ENCODE measurements at places on chromosomes 7 and 10.
A peak's percentile ranks its signal among the peaks of the same experiment; 100 is the strongest.

DNA sequence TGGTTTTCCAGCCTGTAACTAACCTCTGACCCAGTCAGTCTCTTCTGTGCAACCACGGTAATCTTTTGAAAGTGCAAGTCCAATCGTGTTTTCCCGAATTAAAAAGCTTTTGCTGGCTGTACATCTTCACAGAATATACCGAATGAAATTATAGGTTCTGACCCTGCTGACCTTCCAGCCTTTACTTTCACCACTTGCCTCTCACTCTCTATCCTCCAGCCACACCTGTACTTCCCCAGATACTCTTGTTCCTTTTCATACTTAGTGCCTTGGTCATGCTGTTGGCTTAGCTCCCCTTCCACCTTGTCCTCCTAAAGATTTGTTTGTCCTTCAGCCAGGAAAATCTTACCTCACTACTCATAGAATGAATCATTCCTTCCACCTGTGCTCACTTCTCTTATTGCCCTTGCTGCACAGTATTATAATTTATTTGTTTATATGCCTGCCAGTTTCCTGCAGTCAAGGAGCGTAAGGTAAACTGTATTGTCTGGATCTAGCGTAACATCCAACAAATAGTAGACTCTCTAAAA is 2.3 kb upstream of the PNPLA8 start:
- H3K4me3 ChIP-seq: no peak overlapping the region
- H3K4me1 ChIP-seq: peaks cover 19% of the 10 kb centered on the region
- no peak for DNase-seq
- H3K36me3 ChIP-seq: peaks cover 14% of the 10 kb centered on the region
- H3K27ac ChIP-seq: peak overlapping the region; percentile 32

DNA sequence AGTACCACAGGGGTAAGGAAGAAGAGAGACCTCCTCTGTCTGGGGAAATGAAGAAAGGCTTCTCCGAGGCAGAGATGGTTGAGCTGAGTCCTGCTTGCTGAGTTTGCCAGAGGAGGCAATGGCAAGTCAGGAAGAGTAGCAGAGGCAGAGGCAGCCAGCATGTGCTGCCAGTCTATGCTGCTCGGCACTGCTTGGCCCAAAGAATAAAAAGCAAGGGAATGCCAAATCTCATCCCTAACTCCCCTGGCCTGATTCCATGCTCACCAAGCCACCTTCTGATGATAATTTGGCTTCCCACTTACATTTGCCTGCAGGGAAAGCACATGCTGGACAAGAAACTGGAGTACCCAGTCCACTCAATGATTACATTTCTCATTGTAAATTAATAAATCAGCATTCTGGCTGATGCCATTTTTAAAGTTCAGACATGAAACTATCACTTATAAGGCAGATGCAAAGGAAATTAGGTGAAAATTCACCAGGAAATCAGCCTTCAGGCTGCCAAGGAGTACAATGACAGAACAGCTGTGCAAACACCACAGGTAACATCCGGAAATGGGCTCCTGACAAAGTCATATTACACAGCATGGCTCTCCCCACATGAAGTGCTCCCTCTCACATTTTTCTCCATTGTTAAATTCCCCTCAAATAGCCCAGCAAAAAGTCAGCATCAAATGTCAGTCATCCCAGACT is 245.9 kb downstream of the MTERF1 start:
- H3K4me3 ChIP-seq: no peak overlapping the region
- H3K36me3 ChIP-seq: no peaks in the 10 kb centered on the region
- no peaks in the 10 kb centered on the region for H3K27me3 ChIP-seq
- no peak for DNase-seq

GRCh38 chr10:80452640-80453039 is 1.5 kb upstream of the TSPAN14 start:
- no peak overlapping the region for H3K27ac ChIP-seq
- DNase-seq: no peak
- no peak overlapping the region for H3K4me3 ChIP-seq
- no peaks in the 10 kb centered on the region for H3K27me3 ChIP-seq
- H3K4me1 ChIP-seq: peaks cover 28% of the 10 kb centered on the region
- peaks cover 22% of the 10 kb centered on the region for H3K36me3 ChIP-seq

- H3K27ac ChIP-seq: no peak overlapping the region
- H3K4me3 ChIP-seq: no peak overlapping the region
- peaks cover 6% of the 10 kb centered on the region for H3K4me1 ChIP-seq
- peaks cover 51% of the 10 kb centered on the region for H3K36me3 ChIP-seq
- no peaks in the 10 kb centered on the region for H3K27me3 ChIP-seq
These were observed 54.5 kb downstream of the P4HA1 start for GRCh38 chr10:73042130-73042529.

- H3K27me3 ChIP-seq: no peaks in the 10 kb centered on the region
- no peak for DNase-seq
- no peaks in the 10 kb centered on the region for H3K4me1 ChIP-seq
- H3K27ac ChIP-seq: no peak overlapping the region
- H3K36me3 ChIP-seq: no peaks in the 10 kb centered on the region
These were observed 34.8 kb upstream of the LAMB4 start for GRCh38 chr7:108164946-108165345.

GRCh38 chr10:122249303-122249850 is 21.7 kb upstream of the BTBD16 start:
- no peak overlapping the region for H3K4me3 ChIP-seq
- H3K36me3 ChIP-seq: no peaks in the 10 kb centered on the region
- H3K27ac ChIP-seq: no peak overlapping the region
- no peak for DNase-seq
- peaks cover 45% of the 10 kb centered on the region for H3K27me3 ChIP-seq
- H3K4me1 ChIP-seq: no peaks in the 10 kb centered on the region

- DNase-seq: no peak
- no peaks in the 10 kb centered on the region for H3K4me1 ChIP-seq
- no peak overlapping the region for H3K4me3 ChIP-seq
- H3K27me3 ChIP-seq: peaks cover 5% of the 10 kb centered on the region
These were observed 33.9 kb downstream of the DRGX start for GRCh38 chr10:49361735-49362568.

- no peaks in the 10 kb centered on the region for H3K27me3 ChIP-seq
- H3K36me3 ChIP-seq: no peaks in the 10 kb centered on the region
- no peaks in the 10 kb centered on the region for H3K4me1 ChIP-seq
- no peak overlapping the region for H3K4me3 ChIP-seq
- no peak for DNase-seq
These were observed 583.5 kb upstream of the MKI67 start for GRCh38 chr10:128709686-128710085.

- H3K4me3 ChIP-seq: no peak overlapping the region
- no peaks in the 10 kb centered on the region for H3K36me3 ChIP-seq
- no peak overlapping the region for H3K27ac ChIP-seq
- H3K27me3 ChIP-seq: peaks cover 11% of the 10 kb centered on the region
- no peak for DNase-seq
These were observed 114.5 kb upstream of the IMMP2L start for GRCh38 chr7:111676811-111677210.

- H3K4me1 ChIP-seq: no peaks in the 10 kb centered on the region
- no peak overlapping the region for H3K27ac ChIP-seq
- peaks cover 3% of the 10 kb centered on the region for H3K36me3 ChIP-seq
- peaks cover 39% of the 10 kb centered on the region for H3K27me3 ChIP-seq
These were observed 412.4 kb upstream of the MKI67 start for GRCh38 chr10:128538671-128539070.

DNA sequence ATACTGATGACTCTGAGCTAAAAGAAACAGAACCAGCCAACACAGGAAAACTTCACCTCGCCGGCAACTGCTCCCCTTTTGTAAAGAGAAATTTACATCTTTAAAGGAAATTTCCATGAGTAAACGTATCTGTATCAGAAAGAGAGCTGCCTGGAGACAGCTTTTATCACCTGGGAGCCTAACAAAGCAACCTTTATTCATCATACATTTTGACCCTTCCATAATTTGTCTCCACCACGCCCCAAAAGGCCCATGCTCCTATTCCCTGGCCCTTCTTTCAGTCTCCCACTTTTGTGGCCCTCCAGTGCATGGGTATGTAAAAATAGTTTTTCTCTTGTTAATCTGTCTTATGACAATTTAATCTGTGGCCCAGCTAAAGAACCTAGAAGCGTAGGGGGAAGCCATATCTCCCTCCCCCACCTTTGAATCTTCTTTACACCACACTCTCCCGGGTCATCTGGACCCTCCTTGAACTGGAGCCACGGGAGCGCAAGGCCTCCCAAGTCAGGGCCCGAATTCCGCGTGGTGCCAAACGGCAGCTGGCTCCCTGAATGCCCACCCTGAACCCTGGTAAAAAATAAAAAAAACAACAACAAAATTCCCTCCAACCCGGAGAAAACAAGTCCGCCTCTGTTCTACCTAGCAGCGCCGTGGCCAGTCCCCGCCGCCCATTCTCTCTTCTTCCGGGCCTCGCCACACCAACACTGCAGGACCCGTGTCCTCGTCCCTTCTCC is 15.4 kb upstream of the FKBP9 start:
- DNase-seq: no peak
- H3K4me3 ChIP-seq: peak overlapping the region; percentile 76
- H3K4me1 ChIP-seq: peaks cover 6% of the 10 kb centered on the region

DNA sequence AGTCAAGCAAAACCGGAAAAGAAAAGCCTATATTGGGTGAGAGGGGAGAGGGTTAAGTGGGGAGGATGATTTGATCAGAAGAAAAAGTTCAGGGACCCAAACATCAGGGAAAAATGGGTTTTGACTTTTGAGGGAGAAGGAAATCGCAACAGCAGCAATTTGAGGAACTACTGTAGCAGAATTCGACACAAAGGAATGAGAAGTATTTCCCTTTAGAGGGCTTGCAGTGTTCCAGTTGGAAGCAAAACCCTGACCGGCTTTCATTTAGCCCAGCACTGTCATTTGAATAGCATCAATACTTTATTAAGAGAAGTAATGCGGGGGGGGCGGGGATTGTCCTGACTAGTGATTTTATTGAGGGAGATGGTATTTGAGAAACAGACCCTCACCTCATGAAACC is 37.2 kb upstream of the GATA3 start:
- no peak overlapping the region for H3K27ac ChIP-seq
- no peaks in the 10 kb centered on the region for H3K4me1 ChIP-seq
- H3K36me3 ChIP-seq: peaks cover 14% of the 10 kb centered on the region
- no peaks in the 10 kb centered on the region for H3K27me3 ChIP-seq
- H3K4me3 ChIP-seq: no peak overlapping the region

DNA sequence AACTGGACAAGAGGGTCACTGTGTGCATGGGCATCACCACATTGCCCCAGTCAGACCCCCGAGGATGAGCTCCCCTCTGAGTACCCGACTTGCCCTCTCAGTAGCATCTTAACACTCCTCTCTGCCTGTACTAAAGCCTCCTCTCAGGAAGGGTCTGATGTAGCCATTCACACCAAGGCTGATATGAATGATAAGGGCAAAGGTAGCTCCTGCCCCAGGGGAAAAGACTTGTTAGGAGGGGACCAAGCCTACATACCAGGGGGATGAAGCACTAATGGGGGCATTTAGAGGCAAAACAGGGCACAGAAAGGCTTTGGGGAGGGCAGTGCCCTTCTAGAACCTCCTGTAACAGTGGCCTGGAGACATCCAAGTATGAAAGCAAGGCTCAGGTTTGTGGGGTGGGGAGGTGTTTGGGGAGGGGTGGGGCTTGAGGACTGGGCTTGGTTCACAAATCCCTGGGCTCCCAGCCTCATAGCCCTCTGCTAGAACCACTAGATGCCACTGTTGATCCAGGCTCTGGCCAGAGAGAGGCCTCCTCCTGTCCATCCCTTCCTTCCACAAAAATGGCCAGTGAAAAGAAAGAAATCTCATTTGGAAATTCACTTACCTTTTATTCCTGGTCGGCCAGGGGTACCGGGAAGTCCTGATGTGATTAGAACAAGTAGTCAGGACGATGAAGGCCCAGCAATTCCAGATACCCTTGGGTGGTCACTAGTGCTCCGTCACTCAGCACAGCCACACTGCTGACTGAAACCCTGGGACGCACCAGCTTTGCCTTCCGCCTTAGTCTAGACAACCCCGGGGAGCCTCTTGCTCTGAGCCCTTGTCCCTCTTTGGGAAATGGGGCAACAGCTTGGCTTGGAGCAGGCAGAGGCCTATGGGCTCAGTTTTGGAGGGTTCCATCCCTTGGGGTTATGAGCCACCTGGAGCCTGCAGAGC is 40.3 kb downstream of the COL17A1 start:
- no peak for DNase-seq
- H3K36me3 ChIP-seq: peaks cover 3% of the 10 kb centered on the region
- no peak overlapping the region for H3K27ac ChIP-seq
- no peak overlapping the region for H3K4me3 ChIP-seq
- peaks cover 2% of the 10 kb centered on the region for H3K4me1 ChIP-seq

DNA sequence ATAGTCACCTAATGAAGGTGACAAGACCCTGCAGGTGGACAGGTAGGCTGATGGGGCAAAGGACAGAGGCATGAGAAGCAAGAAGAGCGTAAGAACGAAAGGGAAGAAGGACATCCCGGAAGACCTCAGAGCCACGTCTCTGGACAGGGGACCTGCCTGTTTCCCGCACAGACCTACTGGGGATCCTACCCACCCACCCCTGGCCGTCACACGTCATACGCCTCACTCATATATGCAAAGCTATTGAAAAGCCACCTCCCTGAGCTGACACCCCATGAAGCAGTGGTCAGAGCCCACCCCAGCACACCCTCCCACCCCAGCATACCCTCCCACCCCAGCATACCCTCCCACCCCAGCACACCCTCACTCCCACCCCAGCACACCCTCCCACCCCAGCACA is 140.6 kb downstream of the GRID1 start:
- H3K27me3 ChIP-seq: peaks cover 6% of the 10 kb centered on the region
- H3K4me1 ChIP-seq: no peaks in the 10 kb centered on the region
- no peaks in the 10 kb centered on the region for H3K36me3 ChIP-seq

DNA sequence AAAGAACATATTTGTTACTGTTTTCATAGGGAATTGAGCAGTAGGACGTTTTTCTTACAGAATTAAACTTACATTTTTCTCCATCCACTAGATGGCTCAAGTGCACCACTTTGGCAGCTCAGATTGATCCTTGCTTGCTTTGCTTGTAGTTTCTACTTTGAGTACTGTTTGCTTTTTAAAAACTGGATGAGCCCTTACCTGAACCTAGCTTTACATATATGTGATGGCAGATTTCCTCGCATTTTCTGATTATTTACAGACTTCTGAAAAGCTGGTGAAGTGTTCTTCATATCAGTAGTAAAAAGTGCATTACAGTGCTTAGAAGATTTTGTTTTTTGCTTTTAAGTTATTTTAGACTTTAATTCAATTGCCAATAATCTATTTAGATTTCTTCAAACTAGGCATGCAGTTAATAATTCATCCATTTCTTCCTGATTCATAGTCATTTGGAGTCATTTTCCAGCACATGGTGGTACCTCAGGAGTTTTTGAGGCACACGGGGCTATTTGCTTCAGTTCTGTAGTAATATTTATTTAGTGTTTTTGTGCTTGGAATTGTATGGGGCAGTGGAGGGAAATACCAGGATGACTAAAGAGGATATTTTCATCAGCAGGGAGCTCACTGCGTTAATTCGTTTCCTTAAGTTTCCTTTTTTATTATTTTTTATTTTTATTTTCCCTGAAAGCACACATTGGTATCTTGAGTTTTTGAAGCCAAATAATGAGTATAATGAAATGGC is 57.3 kb downstream of the MAPK8 start:
- DNase-seq: peak; percentile 6
- H3K36me3 ChIP-seq: no peaks in the 10 kb centered on the region
- H3K27me3 ChIP-seq: no peaks in the 10 kb centered on the region

Data from effector memory CD8-positive, alpha-beta T cell (primary cell).